Suprapubic skin (tissue), 4 donors: ENCODE measurements at places on chromosomes 7 and 10.

DNA sequence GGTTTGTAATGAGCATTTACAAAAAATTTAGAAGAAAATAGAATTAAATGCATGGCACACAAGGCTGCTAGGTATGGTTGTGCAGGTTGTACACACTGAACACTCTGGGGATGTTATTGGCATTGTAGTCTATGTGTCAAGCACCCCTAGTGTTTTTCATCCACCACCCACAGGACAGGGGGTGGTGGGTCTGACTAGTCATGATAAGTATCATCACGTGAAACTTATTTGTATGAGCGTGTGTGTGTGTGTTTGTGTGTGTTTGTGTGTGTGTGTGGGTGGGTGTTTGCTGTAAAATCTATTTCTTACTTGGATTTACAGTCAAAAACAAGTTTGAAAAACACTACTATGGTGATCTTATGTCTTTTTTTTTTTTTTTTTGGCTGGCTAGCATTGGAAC lies 66.5 kb downstream of the MAP3K8 start:
- H3K27me3 ChIP-seq: no peaks in the 10 kb centered on the region
- no peak for DNase-seq
- H3K36me3 ChIP-seq: no peaks in the 10 kb centered on the region
- H3K27ac ChIP-seq: no peak overlapping the region
- peaks cover 3% of the 10 kb centered on the region for H3K4me1 ChIP-seq

DNA sequence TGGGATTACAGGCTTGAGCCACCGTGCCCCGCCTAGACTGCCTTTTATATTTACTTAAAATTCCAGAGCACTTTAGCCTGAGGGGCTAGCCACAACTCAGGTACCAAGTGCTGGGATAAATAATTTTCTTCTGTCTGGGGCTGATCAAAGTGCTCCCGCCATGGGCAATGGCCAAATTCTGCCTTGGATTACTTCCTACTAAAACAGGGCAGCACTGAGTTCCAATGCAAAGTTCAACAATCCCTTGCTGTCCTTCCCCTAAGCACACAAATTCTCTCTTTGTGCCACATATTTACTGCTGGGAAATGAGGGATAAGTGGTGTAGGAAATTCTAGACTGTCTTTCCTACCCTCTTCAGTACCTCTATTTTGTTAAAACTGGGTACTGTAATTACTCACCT lies 34.4 kb upstream of the ZNF92 start:
- no peak overlapping the region for H3K4me3 ChIP-seq
- H3K27ac ChIP-seq: no peak overlapping the region
- DNase-seq: no peak
- no peaks in the 10 kb centered on the region for H3K27me3 ChIP-seq
- no peaks in the 10 kb centered on the region for H3K36me3 ChIP-seq

DNA sequence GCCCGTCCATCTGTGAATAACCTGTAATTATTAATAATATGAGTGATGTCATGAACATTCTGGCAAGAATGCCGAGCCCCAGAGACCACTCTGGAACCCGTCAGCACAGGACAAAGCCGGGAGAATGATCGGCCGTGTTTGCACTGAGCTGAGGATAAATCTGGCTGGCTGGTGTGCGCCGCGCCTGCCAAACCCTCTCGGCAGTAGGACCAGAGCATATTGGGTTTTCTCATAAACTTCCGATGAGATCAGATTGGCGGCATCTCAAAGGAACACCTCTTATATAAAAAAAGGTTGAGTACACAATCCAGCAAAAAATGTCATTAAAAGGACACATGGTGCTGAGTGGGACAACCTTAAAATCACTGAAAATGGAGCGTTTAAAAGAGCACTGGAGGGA lies 296.0 kb upstream of the MKI67 start:
- no peak overlapping the region for H3K4me3 ChIP-seq
- H3K27me3 ChIP-seq: peaks cover 14% of the 10 kb centered on the region
- no peaks in the 10 kb centered on the region for H3K4me1 ChIP-seq
- H3K27ac ChIP-seq: no peak overlapping the region
- DNase-seq: no peak

- peaks cover 10% of the 10 kb centered on the region for H3K4me1 ChIP-seq
- no peak for DNase-seq
- H3K27ac ChIP-seq: no peak overlapping the region
- H3K27me3 ChIP-seq: no peaks in the 10 kb centered on the region
Observed at GRCh38 chr7:105277341-105277740, 111.4 kb downstream of the SRPK2 start.

DNA sequence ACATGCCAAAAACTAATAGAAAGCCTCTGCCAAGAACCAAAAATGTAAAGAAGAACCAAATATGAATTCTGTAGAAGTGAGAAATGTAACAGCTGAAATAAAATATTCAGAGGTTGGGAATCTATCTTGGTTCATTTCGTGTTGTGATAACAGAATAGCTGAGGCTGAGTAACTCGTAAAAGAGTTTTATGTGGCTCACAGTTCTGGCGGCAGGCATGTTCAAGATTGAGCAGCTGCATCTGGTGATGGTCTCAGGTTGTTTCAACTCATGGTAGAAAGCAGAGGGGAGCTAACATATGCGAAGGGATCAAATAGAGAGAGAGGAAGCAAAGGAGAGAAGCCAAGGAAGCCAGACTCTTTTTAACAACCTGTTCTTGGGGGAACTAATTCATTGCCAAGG lies 717.2 kb downstream of the TNS3 start:
- no peaks in the 10 kb centered on the region for H3K36me3 ChIP-seq
- DNase-seq: no peak
- H3K4me1 ChIP-seq: no peaks in the 10 kb centered on the region
- no peak overlapping the region for H3K4me3 ChIP-seq
- no peaks in the 10 kb centered on the region for H3K27me3 ChIP-seq

DNA sequence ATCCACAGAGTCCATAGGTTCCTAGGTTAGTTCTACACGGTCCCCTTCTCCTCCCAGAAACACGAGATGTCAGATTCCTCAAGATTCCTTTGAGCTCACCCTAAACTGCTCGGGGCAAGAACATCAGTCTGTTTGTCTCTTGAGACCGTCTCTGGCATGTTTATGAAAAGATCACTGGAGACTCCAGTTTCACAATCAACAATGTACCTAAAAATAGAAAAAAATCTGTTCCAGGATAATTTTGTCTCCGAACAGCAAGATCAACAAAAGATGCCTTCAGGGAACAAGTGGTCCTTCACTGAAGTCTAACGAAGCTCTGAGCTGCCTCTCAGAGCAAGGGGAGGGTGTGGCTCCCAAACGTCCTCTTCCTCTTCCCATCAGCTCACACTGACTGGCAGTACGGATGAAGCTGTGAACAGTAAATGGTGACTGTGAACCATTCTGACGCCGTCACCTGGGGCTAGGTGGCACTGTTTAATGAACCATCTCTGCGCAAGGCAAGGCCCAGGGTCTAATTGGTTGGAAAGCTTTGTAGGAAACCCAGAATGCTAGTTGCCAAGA lies 156.2 kb upstream of the LYZL1 start:
- no peaks in the 10 kb centered on the region for H3K27me3 ChIP-seq
- no peak for DNase-seq
- H3K36me3 ChIP-seq: no peaks in the 10 kb centered on the region
- no peak overlapping the region for H3K27ac ChIP-seq
- H3K4me3 ChIP-seq: no peak overlapping the region
- H3K4me1 ChIP-seq: no peaks in the 10 kb centered on the region

- H3K27ac ChIP-seq: peak overlapping the region; percentile 87
- no peaks in the 10 kb centered on the region for H3K36me3 ChIP-seq
Observed at GRCh38 chr7:155203882-155204691, 93.6 kb upstream of the INSIG1 start.
